Omental fat pad (tissue), 4 donors: ENCODE measurements at places on chromosomes 3 and 15.

DNA sequence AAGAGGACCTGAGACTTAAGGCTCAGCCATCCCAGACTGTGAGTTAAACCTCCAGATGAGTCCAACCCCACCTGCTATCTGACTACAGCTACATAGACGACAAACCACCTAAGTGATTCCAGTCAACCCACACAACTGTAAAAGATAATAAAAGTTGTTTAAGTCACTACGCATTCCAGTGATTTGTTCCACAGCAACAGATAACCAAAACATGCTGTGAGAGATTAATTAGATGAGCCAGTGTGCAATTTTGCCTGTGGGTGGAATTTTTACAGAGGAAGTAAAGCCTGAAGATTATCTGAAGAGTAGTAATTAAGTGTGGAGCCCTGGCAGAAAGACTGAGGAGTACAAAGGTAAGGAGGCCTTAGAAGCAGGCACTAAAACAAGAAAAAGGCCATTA, 5.4 kb downstream of the BTBD1 start:
- no peak for DNase-seq

GRCh38 chr15:63083044-63083443, 38.6 kb upstream of the LACTB start:
- no peak for DNase-seq

- no peak for DNase-seq
These were observed 15.1 kb upstream of the SGO1 start for GRCh38 chr3:20201143-20201542.

DNA sequence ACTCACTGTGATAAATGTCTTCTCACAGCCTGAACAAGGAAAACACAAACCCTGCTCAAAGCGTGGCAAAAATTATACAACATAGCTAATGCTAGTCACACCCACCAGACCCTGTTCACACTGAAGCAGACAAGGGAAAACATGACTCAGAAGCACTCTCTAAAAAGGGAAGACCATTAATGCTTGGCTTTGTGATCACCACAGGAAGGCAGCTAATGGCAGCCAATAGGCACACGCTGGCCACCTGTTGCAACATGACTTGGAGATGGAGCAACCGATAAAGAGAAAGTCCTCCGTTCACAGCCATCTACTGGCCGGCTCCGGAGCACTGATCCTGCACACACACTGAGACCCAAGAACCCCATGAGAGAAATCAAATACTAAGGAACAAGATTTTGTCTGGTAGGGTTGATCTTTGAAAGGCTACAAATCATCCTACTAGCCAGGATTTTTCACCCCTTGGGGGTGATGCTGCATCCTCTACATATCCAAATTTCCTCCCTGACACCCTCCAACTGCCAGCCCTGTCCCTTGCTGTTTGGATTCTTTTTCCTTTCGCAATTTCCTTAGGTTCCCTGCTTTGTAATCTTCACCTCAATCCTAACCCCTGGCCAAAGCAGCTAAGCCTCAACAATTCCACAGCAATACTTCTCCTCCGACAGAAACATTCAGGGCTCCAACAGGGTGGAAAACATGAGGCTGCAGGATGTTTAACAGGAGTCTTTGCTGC, 3.2 kb downstream of the ZXDC start:
- DNase-seq: peak; percentile 41

DNA sequence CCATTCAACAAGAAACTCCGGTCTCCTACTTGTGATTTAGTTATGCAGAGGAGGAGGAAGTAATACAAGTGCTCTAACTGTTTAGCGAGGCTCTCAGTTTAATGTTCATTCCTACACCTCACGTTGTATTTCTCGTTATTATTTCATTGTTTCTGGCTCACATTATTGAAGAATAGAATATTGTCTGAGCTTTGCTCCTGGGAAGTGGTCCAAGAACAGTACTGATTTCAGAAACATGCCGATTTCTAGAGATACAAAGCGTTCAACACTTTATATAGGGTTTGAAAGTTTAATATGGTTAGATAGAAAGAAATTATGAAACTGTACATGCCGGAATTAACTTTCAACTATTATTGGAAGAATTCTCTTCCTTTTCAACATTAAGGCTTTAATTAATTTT, 1145.5 kb downstream of the TBL1XR1 start:
- no peak for DNase-seq

GRCh38 chr3:119595639-119596334, 1.9 kb upstream of the PLA1A start:
- DNase-seq: no peak

DNA sequence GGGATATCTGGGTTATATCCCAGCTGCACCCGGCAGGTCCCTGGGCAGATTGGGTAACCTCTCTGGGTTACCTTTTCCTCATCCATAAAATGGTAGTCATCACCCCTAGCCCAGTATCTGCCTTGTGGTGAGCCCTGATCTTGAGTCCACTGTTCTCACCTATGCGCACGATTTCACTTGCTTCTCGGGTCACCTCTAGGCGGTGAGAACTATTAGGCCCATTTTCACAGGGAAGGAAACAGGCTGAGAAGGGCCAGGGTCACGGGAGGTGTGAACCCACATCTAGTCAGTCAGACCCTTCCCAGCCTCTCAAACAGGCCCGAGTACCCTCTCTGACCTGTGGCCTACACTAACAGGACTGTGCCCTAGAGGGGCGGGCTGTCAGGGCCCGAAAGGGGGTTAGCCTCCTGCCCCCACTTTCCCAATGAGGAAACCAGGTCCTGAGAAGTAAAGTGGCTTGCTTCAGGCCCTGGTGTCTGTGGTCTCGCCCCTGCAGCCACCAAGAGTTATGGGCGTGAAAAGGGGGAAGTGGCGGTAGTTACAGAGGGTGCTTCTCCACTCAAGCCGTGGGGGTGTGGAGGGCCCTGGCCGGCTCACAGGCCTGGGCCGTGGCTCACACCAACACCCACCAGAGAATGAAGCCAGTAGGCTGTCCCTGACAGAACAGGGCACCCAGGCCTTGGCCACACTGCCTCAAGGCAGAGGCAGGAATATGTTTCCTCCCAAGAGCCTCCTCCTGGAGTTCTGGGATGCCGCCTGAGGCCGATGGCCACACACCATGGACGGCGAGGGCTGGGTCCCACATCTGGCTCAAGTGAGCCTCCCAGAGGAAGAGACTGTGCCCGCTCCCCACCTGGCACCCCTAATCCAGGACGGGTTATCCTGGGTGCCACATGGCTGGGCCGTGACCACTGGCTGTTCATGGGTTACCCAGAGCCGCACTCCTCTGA, 19.5 kb downstream of the PSTPIP1 start:
- DNase-seq: no peak

DNA sequence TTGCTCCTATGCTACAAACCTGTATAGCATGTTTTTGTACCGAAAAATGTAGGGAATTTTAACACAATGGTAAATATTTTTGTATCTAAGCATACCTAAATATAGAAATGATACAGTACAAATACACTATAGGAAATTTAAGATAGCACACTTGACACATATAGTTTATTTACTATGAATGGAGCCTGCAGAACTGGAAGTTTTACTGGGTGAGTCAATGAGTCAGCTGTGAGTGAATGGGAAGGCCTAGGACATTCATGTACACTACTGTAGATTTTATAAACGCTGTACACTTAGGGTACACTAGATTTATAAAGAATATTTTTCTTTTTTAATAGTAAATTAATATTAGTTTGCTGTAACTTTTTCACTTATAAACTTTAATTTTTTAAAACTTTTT, 707.7 kb upstream of the EPHA6 start:
- DNase-seq: no peak

DNA sequence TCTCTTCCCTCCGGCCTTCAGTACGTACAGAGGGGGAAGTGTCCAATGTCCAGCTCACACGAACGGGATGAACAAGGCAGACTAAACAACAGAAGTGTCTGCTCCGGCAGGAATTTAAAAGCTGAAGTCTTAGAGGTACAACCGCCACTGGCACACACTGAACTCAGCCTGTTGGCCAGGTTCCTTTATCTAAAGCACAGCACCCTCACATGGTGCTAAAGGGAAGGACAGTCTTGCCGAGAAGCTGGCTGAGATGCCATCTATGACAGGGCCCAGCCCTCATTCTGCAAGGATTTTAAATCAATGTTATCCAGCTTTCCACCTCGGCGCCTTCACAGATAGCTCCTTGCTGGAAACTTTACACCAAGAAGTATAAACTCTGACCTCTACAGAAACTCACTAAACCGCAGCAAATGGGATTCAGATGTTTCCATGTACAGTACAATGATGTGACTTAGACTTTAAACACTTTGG, 2.8 kb downstream of the ADAMTS17 start:
- peak; percentile 38 for DNase-seq

GRCh38 chr3:40258555-40258954, 51.0 kb upstream of the EIF1B start:
- no peak for DNase-seq
